ENCODE measurements at places on chromosomes 6 and 20.
A peak's percentile ranks its signal among the peaks of the same experiment; 100 is the strongest.

DNA sequence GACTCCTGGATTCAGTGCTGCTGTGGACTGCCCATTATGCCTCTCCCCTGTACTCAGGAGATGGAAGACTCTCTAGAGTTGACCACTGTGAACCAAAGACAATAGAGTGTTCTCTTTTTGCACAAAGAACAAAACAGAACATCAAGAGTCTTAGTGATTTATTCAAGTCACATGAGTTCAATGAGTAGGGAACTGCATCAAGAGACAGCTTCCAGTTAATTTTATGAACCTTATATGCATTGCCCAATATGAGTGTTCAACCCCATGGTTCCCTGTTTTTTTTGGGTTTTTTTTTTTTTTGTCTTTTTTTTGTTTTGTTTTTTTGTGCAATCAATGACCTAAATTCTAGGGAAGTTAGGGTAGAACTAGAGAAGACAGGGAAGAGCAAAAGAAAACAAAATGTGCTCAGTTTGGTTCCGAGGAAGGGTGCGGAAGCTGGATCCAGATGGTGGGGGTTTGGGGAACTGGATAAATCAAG, 224.3 kb downstream of the MAFB start:
- DNase-seq, result no peak

GRCh38 chr20:54103067-54103761, 32.8 kb upstream of the BCAS1 start:
- DNase-seq, result peak; percentile 85

GRCh38 chr6:47258724-47259347, 50.9 kb downstream of the TNFRSF21 start:
- no peak for DNase-seq

DNA sequence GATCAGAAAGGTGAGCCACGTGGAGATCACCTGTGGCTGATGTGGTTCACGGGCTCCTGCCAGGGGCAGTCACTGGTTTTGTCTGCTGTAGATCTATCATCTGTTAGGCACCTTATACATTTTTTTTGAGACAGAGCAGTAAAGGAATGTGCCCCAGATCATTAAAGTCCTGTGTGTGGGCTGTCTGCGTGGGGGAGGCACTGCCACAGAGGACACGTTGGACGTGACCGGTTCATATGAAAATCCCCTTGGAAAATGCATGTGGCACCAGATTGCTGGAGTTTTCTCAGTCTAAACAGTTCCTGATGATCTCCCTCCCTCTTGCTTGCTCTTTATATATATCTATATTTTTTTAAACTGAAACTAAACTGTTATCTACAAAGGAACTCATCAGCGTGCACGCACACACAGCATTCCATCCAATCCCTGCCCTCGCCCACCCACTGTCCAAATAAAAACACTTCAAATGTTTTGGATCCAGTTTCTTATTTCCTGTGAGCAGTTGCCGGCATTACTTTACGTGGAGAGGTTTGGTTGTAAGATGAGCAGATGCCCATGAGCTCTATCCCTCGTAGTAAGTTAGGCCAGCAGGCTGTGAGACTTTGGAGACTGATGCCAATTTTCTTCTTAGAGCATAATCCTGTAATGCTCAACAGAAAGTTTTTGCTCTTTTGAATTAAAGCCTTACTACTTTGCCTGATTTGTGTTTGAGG, 161.6 kb upstream of the EXOC2 start:
- no peak for DNase-seq
